ENCODE measurements at places on chromosomes 3 and 15.

- DNase-seq = no peak
Observed at GRCh38 chr3:23952646-23953045, 7.6 kb downstream of the NR1D2 start.

- no peak for DNase-seq
Observed at GRCh38 chr15:60374628-60375081, 23.1 kb downstream of the ANXA2 start.

- no peak for DNase-seq
Observed at GRCh38 chr15:80266113-80266512, 14.1 kb upstream of the CTXND1 start.

DNA sequence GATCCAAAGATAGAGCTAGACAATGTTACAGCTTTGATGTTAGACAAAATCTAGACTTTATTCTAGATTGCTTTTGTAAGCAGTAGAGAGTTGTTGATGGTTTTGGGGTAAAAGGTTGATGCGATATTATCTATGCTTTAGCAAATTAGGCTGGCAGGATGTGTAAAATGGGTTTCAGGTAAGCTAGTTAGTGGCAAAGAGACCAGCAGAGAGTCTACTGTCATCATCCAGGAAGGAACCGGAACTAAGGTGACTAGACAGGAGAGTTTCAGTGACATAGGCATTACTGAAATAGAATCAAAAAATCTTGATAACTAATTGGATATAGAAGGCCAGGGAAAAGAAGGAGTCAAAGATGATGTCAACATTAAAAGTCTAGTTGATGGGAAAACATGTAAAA is 11.1 kb downstream of the OR5K2 start:
- DNase-seq = no peak

- DNase-seq = no peak
Observed at GRCh38 chr15:62444104-62445022, 279.3 kb upstream of the C2CD4B start.

GRCh38 chr3:146218880-146219866 is 31.7 kb downstream of the PLSCR4 start:
- peak; percentile 4 for DNase-seq

DNA sequence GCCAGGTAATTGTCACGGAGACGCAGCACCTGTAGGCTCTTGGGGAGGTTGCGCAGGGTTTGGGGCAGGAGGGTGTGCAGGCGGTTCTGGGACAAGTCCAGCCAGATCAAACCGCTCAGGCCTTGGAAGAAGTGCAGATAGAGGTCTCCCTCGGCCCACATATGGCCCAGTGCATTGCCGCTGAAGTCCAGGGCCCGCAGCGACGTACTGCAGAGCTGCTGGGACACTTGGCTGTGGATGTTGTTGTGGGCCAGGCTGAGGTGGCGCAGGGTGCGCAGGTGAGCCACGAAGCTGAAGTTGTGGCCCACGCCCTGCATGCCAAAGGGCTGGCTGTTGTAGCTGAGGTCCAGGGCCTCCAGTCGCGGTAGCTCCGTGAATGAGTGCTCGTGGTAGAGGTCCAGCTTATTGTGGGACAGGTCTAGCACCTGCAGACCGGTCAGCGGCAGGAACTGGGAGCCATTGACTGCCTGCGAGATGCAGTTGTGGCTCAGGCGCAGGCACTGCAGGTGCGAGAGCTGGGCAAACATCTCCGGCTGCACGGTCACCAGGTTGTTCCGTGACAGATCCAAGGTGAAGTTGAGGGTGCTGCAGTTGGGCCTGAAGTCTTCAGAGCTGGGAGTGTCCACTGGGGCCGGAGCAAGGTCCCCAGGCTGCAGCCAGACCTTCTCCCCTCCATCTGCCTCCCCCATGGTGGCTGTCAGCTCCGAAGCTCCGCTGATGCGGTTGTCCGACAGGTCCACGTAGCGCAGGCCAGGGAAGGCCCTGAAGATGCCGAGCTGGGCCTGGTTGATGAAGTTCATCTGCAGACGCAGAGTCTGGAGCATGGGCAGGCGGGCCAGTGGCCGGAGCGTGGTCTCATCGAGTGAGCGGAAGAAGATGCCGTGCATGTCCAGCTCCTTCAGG is 2.9 kb downstream of the TLR9 start:
- no peak for DNase-seq

GRCh38 chr3:18228060-18228459 is 197.1 kb downstream of the SATB1 start:
- DNase-seq = no peak

DNA sequence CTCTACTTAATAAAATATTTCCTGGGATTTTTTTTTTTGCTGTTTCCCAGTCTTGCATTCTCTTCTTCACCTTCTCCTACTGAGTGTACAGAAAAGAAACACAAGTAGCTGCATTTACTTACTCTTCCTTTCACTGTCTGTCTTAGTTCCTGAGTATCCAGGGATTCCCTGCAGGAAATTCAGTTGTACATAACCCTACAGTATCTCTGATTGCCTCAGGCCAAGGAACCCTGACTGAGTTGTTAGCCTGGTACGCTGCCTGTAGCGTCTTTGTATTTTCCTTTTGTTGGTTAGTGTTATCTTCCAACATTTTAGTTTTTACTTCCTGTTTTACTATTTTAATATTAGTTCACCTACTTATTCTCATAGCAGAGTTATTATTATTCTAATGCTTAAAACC is 142.5 kb upstream of the ROBO1 start:
- DNase-seq = no peak

DNA sequence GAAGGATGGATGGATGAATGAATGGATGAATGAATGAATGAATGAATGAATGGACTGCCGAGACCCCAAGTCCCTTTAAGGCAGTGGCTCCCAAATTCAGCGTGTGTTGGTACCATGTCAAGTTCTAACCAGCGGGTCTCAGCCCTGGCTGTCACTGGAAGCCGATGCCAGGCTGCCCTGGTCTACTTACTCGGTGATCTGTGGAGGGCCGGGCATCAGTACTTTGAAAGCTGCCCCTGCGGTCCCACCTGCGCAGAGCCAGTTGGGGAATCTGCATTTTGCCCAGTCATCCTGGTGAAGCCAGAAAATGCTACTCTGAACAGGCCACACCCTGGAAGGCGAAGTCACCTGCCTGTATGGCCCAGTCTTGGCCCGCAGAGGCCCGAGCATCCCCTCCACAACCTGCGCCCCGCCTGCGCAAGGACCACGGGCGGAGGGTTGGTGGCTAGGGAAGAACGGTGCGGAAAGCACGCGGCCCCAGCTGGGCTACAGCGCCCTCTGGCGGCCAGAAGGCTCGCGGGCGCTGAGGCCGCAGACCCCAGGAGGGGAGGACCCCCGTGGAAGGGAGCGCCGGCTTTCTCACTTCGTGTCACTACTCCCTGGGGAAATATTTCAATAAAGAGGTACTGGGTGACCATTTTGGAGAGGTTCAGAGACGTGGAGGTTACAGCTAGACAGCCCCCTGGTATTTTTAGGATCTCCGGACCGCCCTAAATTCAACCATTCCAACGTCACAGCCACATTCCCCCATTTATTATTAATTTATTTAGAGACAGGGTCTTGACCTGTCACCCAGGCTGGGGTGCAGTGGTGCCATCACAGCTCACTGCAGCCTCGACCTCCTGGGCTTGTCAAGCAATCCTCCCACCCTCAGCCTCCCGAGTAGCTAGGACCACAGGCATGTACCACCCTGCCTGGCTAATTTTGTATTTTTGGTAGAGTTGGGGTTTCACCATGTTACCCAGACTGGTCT is 34.9 kb downstream of the PRKCD start:
- peak; percentile 36 for DNase-seq

DNA sequence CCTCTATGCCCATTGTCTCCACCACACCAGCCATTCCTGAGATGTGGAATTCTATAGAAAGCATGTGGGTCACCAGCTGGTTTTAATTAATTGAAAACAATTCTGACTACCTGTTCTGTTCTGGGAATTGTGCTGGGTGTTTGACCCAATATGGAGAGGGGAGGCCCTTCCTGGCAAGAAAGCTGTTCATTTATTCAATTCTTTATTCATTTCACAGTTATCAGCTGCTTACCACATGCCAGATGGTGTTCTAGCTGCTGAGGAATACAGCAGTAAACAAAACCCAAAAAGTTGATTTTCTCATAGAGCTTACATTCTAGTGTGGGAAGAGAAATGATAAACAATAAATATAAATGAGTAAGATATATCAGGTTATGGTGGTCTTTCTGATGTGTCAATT is 296.1 kb upstream of the RASGRP1 start:
- no peak for DNase-seq

DNA sequence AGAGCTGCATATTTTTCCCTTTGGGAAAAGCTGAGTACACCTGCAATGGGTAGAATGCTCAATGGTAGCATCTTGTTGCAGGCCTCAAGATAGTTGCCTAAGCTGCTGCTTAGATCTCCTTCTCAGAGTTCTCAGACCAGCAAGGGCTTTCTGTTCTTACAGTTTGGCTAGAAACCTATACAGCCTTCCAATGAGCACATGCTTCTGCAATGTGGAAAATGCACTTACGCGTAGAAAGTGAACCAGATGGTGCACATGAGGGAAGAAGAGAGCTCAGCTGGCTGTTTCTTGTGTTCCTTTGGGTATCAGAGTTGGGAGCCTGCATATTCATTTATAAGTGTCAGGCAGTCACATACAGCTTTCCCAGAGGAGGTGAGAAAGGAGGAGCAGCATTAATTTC is 136.4 kb downstream of the B3GALNT1 start:
- DNase-seq = no peak

- DNase-seq = no peak
Observed at GRCh38 chr3:153422314-153422713, 260.3 kb downstream of the RAP2B start.

DNA sequence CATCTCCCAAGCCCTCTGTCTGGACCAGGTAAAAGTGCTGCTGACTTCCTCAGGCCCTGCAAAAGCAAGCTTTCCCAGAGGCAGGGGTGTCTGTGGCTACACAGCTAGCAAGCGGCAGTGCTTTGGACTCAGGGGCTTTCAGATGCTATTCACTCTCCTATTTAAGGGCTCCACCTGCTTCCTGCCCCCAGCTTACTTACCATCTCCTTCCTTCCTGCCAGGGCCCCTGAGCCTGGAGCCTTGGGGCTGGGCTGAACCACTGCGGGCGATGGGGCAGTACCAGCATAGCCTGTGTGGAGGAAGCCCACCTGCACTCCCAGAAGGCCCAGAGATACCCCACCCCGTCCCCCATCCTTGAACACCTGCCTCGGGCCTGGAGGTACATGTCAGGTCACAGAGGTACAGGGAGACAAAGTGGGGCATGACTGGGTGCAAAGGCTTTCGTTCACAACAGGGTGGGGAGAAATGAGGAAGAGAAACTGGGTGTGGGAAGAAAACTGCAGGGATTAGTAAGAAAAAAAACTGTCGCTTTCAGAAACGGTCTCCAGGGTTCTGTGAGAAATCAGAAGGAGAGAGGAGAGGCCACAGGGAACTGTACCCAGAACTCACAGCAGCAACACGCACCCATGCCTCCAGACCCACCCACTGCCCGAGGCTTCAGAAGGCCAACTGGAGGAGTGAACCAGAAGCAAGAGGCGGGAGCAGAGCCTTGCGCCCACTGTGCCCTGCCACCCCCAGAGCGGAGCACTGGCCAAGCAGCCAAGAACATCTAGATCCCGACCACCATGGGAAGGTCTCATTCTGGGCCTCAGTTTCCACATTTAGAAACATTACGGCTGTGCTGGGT is 49.5 kb downstream of the CCDC12 start:
- no peak for DNase-seq

GRCh38 chr3:182284793-182285192 is 508.5 kb upstream of the ATP11B start:
- no peak for DNase-seq

GRCh38 chr15:55694652-55695150 is 48.3 kb downstream of the PRTG start:
- no peak for DNase-seq

DNA sequence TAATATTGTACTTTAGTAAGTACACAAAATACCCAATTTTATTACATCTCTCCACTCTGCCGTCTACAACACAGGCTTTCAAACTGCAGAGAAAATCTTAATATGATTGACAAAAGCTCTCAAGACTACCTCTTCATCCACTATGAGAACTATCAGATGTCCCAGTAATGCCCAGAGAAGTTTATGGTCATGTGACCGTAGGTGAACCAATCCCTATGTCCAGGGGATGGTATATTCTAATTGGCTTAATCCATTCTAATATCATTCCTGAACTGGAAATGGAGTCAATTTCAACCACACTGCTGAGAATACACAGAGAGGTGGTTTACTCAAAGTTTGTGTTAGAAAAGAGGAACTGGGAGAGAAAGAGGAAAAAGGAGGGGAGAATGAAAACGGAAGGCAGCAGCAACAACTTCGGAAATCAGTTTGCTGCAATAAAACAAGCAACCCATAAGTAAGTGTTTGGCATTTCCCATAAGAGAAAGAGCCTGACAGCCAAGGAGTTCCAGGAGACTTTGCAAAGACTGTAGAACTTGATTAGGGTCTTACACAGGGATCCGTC is 7.3 kb downstream of the SST start:
- DNase-seq = no peak

- no peak for DNase-seq
Observed at GRCh38 chr15:45112591-45113379, 1.2 kb downstream of the DUOX2 start.

DNA sequence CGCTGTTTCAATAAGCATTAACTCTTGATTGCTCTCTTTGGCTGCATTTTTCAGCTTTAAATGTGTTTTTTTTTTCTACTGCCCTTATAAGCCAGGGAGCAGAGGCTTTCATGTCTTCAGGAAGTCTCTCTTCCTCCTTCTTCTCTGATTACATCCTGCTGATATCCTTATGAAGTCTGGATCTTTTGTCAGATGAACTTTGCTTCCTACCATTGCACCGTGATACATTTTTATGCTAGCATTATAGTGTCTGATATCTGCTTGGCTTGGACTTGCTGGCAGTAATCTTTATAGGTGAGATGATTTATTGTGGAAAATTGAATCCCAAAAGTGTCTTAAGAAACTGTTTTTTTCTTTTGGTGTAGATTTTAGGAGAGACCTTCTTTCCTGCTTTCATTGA is 160.4 kb upstream of the CFAP20DC start:
- no peak for DNase-seq

DNA sequence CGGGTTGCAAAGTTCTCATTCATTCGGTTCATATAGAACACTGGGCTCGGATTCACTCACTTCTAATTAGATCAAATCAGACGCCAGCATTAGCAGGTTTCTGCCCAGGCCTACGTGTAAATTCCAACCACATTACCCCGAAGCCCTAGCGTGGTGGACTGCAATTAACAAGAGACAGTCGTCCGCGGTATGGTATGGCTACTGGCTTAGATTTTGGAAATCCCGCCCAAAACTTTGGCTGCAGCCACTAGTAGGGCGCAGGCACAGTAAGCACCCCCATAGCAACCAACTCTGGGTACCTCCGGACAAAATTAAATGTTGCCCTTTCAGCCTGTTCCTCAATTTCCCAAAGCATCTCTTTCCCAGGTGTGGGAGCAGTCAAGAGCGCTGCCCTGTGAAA is 771 bp downstream of the RARRES1 start:
- DNase-seq = no peak

GRCh38 chr3:108953210-108953609 is 469 bp downstream of the GUCA1C start:
- DNase-seq = no peak

DNA sequence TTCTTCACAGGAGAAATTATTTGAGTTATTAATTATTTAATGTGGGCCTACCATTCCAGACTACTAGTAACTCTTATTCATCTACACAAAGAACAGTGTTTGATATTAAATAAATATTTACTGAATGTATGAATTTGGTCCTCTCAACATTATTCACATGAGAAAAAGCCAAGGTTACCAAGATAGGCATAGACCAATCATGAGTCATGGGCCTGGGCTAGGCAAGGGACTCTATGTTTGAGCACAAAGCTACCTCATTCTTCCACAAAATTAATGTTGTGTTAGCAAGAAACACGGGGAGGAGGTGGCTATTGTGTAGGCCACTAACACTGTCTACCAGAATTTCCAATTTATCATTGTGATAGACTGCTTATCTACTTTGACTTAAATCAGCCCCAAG is 115.7 kb downstream of the SERPINI1 start:
- no peak for DNase-seq

All from stimulated activated CD8-positive, alpha-beta memory T cell treated with anti-CD3 and anti-CD28 coated beads, Interleukin-7, amount 100 ng/mL, for 24 hours (primary cell).